ENCODE measurements at places on chromosomes 5 and 9. TPM values are rescaled to one million over a fixed set of nuclear protein-coding genes. Genes with fewer than 3 reads are reported as not detected.

TMEM252 gene
- total RNA-seq: not detected

GFI1B gene
- 1.0 TPM for total RNA-seq

URM1 gene
- 26.6 TPM for total RNA-seq

CKMT2 gene
- total RNA-seq: 92.9 TPM

GPR151 gene
- total RNA-seq: not detected

ADAMTSL1 gene
- 18.3 TPM for total RNA-seq

EXOC3 gene
- total RNA-seq: 29.2 TPM

CNTLN gene
- 9.4 TPM for total RNA-seq

HTR1A gene
- total RNA-seq: not detected

IFNA13 gene
- 0.52 TPM for total RNA-seq

ZBTB6 gene
- total RNA-seq: 20.4 TPM

SPATA31D4 gene
- not detected for total RNA-seq

GFPT2 gene
- total RNA-seq: 9.9 TPM

NDFIP1 gene
- 43.3 TPM for total RNA-seq

PTGS1 gene
- total RNA-seq: 2.6 TPM

ZNF366 gene
- total RNA-seq: 1.6 TPM

PNPLA7 gene
- total RNA-seq: 1.0 TPM

RASEF gene
- total RNA-seq: under 0.01 TPM

PCDHB4 gene
- 1.6 TPM for total RNA-seq

SECISBP2 gene
- 42.8 TPM for total RNA-seq

ZFP37 gene
- 3.1 TPM for total RNA-seq

FOXD1 gene
- total RNA-seq: 0.52 TPM

EIF4E1B gene
- total RNA-seq: not detected

OBP2B gene
- total RNA-seq: not detected

BARHL1 gene
- total RNA-seq: not detected

ICE1 gene
- 23.0 TPM for total RNA-seq

LHX3 gene
- total RNA-seq: not detected

ANKRD34B gene
- under 0.01 TPM for total RNA-seq

RPS14 gene
- 6,829 TPM for total RNA-seq

JMY gene
- total RNA-seq: 10.4 TPM

MZB1 gene
- 0.52 TPM for total RNA-seq

PRELID1 gene
- total RNA-seq: 39.1 TPM

DND1 gene
- total RNA-seq: not detected

NINJ1 gene
- total RNA-seq: 20.9 TPM

SGCD gene
- 73.6 TPM for total RNA-seq

SLC6A3 gene
- total RNA-seq: not detected

ODF2 gene
- total RNA-seq: 15.7 TPM
